ENCODE measurements at places on chromosomes 12 and 14. TPM values are rescaled to one million over a fixed set of nuclear protein-coding genes. Genes with fewer than 3 reads are reported as not detected.

GRCh38 chr12:95202691-95203486 is 14.4 kb downstream of the FGD6 start:
- no peak for DNase-seq

DNA sequence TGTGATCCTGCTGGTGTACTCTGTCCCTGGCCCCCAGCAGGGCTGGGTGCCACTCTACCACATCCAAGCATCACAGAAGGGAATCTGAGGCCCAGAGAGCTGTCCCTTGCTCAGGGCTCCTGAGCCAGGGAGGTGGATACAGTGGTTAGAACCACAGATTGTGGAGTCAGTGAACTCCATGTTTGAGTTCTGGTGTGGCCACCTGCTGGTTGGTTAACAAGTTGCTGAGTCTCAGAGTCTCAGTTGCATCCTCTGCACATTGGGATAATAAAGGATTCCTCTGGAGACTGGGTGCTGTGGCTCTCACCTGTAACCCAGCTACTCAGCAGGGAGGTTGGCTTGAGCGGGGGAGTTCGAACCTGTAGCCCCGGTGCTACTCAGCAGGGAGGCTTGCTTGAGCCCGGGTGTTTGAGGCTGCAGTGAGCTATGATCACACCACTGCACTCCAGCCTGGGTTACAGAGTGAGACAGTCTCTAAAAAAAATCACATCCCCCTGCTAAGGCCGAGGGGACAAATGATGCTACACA is 39.4 kb downstream of the MVK start:
- no peak for DNase-seq

Gene CMKLR1
- total RNA-seq, result not detected

Gene GAS2L3
- 3.4 TPM for total RNA-seq

GRCh38 chr14:34184126-34184525 is 233.3 kb upstream of the EGLN3 start:
- no peak for DNase-seq

DNA sequence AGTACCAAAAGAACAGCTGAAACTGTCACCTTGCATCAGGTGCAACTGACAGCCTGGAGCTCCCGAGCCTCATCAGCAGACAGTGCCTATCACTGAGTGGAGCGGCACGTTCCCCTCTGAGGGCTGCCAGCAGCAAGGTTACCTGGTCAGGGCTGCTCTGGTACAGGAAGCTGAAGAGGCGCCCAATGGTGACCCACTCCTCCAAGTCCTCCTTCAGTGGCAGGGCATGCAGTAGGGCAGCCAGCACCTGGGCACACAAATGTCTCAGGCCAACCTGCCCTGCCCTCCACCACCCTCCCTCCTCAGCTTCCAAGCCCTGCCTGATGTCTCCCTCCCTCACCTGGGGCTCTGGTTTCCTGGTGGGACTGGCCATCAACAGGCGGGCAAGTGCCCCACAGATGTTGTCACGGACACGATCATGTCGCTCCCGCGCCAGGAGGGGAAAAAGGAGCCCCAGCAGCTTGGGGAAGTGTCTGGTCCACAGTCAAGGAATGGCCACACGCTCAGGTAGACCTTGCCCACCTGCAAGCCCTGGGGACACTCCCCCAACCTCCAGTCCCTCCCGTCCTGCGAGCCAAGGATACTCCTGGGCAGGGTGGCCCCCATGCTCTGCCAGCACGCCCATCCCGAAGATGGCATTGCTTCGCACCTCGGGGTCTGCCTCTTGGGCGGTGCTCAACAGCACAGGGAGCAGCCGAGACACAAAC is 7.1 kb downstream of the IPO4 start:
- no peak for DNase-seq

Gene NID2
- total RNA-seq, result 0.37 TPM

Gene CCDC60
- not detected for total RNA-seq

DNA sequence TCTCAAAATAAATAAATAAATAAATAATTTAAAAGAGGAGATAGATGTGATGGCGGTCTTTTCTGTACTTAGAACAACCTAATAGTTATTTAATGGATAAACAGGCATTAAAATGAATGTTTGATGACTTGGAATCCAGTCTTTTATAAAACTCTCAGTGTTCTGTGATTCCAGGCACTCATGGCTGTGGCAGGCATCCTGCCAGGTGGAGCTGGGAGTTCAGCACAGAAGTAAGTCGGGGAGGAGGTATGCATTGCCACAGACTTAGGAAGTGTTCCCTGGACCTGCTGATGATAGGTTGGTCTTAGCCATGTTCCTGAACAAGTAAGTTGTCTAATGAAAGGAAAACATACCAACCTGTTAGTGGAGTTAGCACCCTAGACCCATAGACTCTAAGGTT is 126.3 kb downstream of the CACNA1C start:
- no peak for DNase-seq

DNA sequence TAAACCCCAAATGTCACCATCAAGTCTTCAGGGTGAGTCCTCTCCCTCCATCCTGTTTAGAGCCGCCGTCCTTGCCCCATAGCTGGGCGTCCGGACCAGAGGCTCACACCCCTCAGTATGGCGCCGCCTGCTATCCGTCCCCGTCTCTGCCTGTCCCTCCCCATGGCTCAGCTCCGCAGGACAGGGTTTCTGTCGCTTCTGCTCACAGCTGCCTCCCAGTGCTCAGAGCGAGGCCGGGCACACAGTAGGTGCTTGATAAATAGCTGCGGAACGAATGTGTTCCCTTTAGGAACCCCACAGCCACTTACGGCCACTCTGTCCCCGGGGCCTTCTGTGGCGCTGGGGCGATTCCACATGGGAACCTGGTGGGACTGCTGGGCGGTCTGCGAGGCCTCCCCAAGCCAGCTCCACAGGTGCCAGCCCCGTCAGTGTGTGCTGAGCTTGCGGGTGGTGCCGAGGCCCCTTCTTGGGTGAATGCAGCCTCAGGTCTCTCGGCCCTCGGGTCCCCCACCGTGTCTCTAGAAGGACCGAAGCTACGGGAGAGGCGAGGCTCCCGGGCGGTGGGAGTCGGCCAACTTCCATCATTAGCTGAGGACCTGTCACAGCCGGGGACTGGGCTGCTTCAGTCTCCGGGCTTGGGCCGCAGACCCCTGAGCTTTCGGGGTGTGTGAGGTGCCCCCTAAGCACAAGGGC is 63.0 kb downstream of the NOC4L start:
- no peak for DNase-seq

Gene BDKRB2
- not detected for total RNA-seq

- DNase-seq, result no peak
Observed at GRCh38 chr12:52528641-52529143, 8.5 kb upstream of the KRT5 start.

Gene CEBPE
- total RNA-seq, result not detected

Gene GUCY2C
- not detected for total RNA-seq

Gene COCH
- total RNA-seq, result 1.9 TPM

DNA sequence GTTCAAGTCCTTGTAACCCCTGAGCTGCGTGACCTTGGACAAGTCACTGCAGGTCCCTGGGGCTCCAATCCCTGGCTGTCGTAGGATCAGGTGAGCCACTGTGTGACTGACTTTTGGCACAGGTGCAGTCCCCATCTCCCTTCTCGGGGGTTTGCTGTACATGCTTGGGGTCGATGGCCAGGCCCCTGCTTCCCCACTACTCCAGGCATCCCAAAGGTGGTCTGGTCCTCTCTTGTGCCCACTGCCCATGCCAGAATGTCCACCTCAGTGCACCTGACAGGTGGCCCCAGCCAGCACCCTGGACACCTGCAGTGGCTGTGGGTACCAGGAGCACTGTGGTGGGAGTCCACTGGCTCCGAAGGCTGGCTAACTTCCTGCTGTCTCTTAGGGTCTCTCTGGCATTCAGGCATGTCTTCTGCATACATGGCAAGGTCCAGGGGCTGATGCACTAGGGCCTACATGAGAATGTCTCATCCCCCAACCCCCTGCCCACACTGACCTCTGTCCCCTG is 14.7 kb downstream of the FOXN4 start:
- DNase-seq, result no peak

DNA sequence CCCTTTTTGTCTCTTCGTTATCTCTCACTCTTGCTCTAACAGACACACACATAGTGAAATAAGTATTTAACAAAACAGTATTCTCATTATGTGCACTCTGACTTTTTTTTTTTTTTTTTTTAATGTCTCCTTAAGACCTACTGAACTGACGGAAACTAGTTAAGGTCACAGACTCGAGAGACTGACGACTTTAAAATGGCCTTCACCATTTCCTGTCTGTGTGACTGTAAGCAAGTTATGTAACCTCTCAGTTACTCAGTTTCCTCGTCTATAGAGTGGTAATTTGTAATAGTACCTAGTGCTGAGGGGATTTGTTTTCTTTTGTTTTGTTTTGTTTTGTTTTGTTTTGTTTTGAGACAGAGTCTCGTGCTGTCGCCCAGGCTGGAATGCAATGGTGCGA is 284.8 kb downstream of the FBXL14 start:
- no peak for DNase-seq

- no peak for DNase-seq
Observed at GRCh38 chr12:4379405-4379804, at the start of gene FGF23. FGF23 (minus strand) TSS chr12:4379712; CDS start chr12:4379582, 130 bp downstream.

Gene AICDA
- not detected for total RNA-seq

- DNase-seq, result no peak
Observed at GRCh38 chr12:22473212-22473611, 71.1 kb downstream of the C2CD5 start.

DNA sequence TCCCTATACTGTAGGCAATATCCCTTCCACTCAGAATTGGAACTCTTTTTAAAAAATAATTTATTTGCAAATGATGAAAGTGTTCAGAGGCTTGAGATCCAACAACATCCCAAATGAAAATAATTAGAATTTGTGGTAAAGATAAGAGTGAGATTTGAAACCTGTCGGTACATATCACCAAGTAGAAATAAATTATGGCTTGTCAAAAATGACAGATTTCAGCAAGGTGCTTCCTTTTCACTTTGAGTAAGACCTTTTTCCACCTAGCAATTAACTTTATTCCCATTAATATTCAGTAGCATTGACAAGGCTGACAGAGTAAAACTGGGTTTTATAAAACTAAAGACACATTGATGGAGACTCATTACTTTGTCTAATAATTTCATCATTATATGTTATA is 107.7 kb upstream of the PRKD1 start:
- DNase-seq, result no peak

DNA sequence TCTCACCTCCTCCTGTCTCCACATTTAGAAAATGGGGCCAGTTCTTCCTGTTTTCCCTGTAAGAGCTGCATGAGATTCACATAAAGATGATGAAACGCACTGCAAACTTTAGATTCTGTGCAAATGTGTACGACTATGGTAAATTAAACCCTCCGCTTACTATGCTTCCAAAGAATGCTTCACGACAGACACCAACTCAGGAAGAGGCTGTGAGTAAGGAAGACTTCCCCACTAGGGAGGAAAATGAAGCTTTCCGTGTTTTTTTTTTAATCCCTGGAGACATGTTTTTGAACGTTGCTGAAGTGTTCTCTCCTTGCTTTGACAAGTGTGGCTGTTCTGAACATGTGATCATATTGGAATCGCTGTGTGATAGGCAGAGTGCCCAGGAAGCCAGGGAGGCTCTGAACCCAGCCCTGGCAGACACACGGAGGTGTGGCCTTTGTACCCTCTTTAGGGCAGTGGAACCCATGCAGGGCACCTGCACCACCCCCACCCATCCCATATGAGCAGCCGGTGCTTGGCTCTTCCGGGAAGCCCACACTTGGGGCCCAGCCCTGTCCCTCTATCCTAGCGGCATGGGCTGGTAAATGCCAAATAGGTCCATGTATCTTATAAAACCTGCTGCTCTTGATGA is 7.5 kb upstream of the SYNE3 start:
- DNase-seq, result no peak

Gene DEPDC4
- total RNA-seq, result 1.8 TPM

DNA sequence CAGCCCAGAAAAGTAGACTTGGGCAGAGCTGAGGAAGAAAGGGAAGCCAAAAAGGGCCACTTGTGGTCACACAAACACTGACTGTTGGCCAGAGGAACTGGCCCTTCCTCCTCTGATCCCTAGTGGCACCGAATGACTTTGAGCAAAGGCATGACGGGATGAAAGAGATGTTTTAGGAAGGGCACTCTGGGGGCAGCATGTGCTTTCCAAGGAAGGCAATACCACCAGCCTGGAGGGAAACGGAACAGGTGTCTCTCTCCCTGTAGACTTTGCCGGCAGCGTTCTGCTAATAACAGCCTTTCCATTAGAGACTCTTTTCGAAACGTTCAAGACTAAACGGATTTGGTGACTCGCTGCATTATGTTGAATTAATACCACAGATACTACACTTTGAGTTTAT is 12.3 kb upstream of the FBXO21 start:
- no peak for DNase-seq

- no peak for DNase-seq
Observed at GRCh38 chr12:30450226-30450625, 245.4 kb downstream of the IPO8 start.

DNA sequence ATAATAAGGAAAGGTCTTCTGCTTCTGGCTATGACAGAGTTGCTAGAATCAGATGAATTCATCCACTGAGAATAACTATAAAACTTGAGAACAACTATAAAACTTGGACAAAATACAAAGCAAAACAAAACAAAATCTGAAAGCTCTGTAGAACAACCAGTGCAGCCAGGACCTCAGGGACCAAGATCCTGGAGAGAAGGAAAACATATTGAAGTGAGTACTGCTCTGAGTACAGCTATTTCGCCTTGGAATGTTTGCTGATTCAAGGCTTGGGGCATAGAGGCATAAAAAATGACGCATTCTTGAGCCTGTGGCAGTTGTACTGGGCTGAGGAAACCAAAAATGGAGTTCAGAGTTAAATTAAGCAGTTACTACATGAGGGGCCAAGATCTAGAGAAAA is 21.7 kb downstream of the FOXA1 start:
- DNase-seq, result no peak
